HT1080 (cell line): ENCODE measurements at places on chromosomes 5 and 9. TPM values are rescaled to one million over a fixed set of nuclear protein-coding genes. Genes with fewer than 3 reads are reported as not detected.

- DNase-seq, result no peak
Observed at GRCh38 chr9:116703634-116704033, 16.5 kb downstream of the TRIM32 start.

GRCh38 chr9:129362287-129363000 is 184.4 kb upstream of the IER5L start:
- DNase-seq, result no peak

DNA sequence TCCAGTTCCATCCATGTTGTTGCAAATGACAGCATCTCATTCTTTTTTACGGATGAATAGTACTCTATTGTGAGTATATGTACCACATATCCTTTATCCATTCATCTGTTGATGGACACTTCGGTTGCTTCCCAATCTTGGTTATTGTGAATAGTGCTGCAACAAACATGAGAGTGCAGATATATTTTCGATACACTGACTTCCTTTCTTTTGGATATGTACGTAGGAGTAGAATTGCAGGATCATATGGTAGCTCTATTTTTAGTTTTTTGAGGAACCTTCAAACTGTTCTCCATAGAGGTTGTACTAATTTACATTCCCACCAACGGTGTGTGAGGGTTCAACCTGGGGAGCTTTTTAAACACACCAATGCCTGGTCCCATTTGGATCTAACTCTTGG is 22.3 kb downstream of the GALNT12 start:
- no peak for DNase-seq

DNA sequence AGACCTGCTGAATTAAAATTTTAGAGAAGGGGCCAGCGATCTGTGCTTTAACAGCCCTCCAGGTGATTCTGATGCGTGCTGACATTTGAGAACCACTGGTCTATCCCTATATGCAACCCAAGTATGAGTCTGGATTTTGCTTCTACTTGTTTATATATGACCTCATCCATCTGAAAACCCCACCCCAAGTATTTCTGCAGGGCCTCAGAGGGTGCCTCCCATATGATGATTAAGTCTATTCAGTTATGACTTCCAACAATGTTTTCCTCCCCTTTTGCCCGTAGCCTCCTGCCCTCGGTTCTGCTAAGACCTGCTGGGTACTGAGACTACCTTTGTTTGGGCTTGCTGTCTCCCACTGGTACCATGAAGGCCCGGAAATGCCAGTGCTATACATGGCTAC is 376.0 kb upstream of the SMARCA2 start:
- peak; percentile 4 for DNase-seq

GRCh38 chr9:95092262-95093072 is 225.0 kb downstream of the FANCC start:
- DNase-seq, result peak; percentile 95

PDE6A gene
- not detected in 2 replicates for total RNA-seq

GRXCR2 gene
- total RNA-seq, result not detected in 2 replicates

GRCh38 chr5:97142521-97143254 is at the start of gene LIX1:
TSS of gene LIX1 (minus strand) at chr5:97142611. CDS start at chr5:97142576, 35 bp downstream.
- DNase-seq, result peak; percentile 55

DNA sequence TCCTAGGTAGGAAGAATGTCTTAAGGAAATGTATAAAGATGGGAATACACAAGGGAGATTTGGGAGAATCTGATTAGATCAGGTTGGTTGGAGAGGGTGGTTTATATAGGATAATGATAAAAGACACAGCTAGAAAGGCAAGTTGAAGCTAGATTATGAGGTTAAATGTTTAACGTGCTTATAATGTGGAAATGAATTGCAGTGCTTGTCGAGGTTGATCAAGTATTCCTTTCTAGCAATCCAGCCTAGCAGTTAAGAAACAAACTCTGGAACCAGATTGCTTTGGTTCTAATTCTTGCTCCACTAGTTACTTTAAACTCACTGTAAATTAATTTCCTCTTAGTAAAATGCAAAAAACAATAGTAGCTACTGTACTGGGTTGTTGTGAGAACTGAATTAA is 76.5 kb downstream of the NIPBL start:
- no peak for DNase-seq

SH2D3C gene
- total RNA-seq, result not detected in 2 replicates

DNA sequence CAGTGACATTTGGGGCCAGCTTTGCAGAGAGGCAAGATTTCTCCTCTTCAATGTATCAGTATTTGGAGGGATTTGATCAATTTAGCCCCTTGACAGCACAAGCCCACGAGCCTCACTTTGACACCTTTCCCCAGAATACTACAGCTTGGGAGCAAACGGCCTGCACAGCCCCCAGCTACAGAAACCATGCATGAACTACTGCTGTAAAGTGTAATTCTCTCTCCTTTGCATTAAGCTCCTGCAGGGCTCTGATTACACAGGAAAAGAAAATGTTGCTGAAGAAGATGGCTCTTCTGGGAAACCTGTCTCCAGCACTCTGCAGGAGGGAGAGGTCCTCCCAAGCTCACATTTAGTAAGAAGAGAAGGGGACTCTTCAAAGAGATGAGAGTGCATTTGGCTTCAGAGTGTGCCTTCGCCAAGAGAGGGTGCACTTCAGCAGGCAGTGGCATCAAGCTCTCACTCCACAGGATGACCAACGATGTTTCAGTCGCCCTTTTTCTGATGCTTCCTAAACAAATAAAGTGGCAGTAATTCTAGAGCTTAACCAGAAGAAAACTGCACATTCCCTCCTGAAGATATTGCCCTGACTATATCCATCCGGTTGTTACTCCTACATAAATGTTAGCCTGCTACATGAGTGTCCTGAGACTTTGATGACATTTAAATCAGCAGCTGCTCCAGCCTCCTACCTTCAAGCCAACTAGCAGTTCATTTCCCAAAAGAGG is 272.2 kb downstream of the AUH start:
- peak; percentile 61 for DNase-seq

GRCh38 chr5:71960195-71960594 is 147.1 kb upstream of the MAP1B start:
- no peak for DNase-seq

SIT1 gene
- total RNA-seq, result not detected in 2 replicates

- peak; percentile 94 for DNase-seq
Observed at GRCh38 chr5:124649491-124650146, 96.8 kb downstream of the ZNF608 start.

- DNase-seq, result no peak
Observed at GRCh38 chr9:88659126-88659525, 124.1 kb downstream of the NXNL2 start.

SELENOP gene
- total RNA-seq, result not detected in 2 replicates

- DNase-seq, result peak; percentile 10
Observed at GRCh38 chr5:57774439-57774838, 291.8 kb upstream of the ACTBL2 start.
